ENCODE measurements at places on chromosomes 12 and 14.

DNA sequence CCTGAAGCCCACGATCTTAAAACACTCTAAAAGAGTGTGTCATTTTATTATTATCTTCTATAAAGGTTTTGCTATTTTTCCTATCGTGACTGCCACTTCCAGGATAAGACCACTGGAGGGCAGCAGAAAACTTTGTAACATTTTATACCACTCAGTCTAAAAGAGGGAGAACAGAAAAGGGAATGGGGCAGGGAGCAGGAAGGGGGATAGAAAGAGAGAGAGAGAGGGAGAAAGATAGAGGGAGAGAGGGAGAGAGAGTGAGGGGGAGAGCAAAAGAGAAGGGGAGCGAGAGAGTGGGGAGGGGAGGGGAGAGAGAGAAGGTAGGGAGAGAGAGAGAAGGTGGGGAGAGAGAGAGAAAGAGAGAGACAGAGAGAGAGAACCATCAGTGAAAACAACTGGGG, 2.0 kb upstream of the ART4 start:
- peak; percentile 8 for DNase-seq

DNA sequence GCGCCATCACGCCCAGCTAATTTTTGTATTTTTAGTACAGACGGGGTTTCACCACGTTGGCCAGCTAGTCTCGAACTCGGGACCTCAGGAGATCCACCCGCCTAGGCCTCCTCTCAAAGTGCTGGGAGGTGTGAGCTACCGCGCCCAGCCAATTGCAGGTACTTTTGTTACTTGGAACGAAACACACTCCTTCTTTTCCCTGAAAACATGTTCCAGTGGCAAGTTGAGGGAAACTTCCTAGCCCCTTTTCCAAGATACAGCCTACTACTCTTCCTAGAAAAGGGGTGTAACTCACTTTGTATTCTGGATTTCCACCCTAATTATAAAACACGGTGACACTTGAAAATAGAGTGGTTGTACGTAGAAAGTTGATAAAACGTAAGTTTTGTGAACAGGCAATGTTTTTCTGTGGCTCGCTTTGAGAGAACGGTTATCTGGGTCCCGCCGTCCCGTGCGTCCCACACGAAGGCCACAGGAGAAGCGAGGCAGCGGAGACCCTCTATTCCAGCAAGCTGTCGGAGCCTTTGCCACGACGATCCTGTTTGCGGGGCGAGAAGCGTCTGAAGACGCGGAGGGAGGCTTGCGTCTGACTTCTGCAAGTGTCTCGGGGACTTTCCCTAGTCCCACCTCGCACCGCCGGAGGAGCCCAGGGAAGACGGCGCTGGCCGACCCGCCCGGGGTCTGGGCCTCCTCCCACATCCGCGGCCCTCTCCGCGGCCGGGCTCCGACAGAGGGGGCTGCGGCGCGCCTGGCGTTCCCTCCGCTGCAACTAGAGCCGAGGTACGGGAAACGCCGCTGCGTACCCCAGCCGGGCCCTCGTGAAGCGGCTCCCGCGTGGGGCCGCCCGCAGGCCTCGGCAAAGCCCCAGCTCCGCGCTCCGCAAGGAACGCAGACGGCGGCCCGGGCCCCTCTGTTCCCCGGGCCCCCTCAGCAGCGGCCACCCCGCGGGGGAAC, 745 bp downstream of the CDCA4 start:
- DNase-seq: peak; percentile 60

- DNase-seq: no peak
Observed at GRCh38 chr14:103095210-103095778, 769 bp downstream of the EXOC3L4 start.

- no peak for DNase-seq
Observed at GRCh38 chr12:63037746-63038712, 103.1 kb upstream of the PPM1H start.

GRCh38 chr14:22579236-22579635, 9.8 kb downstream of the DAD1 start:
- DNase-seq: no peak

- DNase-seq: no peak
Observed at GRCh38 chr14:102927878-102928411, 5.5 kb downstream of the AMN start.

DNA sequence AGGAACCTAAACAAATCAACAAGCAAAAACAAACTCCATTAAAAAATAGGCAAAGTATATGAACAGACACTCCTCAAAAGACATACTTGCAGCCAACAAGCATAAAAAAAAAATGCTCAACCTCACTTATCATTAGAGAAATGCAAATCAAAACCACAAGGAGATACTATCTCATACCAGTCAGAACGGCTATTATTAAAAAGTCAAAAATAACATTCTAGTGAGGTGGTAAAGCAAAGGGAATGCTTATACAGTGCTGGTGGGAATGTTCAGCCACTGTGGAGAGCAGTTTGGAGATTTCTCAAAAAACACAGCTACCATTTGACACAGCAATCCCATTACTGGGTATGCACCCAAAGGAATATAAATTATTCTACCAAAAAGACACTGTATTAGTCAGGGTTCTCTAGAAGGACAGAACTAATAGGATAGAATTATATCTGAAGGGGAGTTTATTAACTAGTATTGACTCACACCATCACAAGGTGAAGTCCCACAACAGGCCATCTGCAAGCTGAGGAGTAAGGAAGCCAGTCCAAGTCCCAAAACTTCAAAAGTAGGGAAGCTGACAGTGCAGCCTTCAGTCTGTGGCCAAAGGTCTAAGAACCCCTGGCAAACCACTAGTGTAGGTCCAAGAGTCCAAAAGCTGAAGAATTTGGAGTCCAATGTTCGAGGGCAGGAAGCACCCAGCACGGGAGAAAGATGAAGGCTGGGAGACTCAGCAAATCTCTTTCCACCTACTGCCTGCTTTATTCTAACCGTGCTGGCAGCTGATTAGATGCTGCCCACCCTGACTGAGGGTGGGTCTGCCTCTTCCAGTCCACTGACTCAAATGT, 101.6 kb upstream of the KRAS start:
- no peak for DNase-seq

DNA sequence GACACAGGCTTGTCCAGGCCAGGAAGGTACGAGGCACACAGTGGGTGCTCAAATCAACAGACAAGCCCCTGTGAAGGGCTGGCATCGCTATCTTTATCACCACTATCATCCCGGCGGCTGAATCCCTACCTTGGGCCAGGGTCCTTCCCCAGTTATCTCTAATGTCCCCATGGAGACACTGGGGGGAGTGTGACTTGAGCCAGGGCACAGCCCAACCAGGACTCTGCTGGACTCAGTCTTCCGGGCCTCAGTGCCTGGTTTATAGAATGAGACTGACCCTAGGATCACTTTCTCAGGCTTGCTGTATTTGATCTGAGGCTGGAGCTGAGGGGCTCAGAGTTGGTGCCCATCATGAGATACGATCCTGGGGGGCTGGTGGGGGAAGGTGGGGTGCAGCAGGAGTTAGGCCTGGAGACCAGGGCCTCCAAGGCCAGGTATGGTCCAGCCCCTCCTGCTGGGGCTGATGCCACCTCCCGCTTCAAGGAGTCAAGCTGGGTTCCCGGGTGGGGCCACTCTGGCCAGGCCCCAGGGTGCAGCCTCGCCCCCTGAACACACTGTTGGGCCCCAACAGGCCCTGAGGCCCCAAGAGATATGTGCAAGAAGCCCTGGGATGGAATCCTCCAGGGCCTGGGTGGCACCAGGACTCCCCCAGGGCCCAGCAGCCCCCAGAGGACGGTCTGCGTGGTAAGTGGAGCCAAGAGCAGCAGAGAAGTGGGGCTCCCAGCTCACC, 11.8 kb downstream of the BEGAIN start:
- no peak for DNase-seq

DNA sequence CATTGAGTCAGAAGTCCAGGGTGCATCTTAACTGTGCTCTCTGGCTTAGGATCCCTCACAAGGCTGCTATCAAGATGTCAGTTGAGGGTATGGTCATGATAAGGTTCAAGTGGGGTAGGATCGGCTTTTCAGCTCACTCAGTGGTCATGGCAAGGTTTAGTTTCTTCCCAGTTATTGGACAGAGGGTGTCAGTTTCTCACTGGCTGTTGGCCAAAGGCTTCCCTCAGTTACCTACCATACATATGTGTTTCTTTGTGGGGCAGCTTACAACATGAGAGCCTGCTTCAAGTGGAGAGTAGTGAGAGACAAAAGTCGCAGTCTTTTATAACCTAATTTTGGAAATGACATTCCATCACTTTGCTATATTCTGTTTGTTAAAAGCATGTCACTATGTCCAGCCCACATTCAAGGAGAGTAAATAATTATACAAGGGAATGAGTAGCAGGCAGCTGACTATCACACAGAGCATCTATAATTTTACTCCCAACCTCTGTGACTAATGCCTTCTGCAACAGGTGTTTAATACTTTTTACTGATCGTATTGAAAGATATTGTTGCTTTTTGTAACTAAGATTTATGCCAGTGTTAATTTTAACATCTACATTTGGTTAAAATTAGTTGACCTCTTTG, 572.8 kb upstream of the FBXO33 start:
- DNase-seq: no peak

DNA sequence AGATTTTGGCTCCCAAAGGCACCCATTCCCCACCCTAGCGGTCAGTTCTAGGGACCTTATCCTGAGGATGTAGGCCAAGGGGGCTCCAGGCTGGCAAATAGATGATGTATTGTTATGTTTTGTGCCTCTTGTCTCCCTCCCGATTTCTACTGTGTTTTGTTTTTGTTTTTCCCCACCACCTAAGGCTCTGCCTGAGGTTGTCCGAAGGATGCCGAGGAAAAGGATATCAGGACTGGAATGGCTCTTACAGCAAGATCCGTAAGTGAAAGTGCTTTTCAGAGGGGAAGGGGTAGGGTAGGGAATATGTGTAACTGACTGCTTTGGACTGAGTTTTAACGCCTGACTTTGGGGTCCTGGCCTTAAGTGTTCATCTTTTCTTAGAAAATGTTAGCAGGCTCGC, 6.6 kb downstream of the FOXG1 start:
- no peak for DNase-seq

- no peak for DNase-seq
Observed at GRCh38 chr12:1692895-1693610, 2.2 kb downstream of the ADIPOR2 start.

DNA sequence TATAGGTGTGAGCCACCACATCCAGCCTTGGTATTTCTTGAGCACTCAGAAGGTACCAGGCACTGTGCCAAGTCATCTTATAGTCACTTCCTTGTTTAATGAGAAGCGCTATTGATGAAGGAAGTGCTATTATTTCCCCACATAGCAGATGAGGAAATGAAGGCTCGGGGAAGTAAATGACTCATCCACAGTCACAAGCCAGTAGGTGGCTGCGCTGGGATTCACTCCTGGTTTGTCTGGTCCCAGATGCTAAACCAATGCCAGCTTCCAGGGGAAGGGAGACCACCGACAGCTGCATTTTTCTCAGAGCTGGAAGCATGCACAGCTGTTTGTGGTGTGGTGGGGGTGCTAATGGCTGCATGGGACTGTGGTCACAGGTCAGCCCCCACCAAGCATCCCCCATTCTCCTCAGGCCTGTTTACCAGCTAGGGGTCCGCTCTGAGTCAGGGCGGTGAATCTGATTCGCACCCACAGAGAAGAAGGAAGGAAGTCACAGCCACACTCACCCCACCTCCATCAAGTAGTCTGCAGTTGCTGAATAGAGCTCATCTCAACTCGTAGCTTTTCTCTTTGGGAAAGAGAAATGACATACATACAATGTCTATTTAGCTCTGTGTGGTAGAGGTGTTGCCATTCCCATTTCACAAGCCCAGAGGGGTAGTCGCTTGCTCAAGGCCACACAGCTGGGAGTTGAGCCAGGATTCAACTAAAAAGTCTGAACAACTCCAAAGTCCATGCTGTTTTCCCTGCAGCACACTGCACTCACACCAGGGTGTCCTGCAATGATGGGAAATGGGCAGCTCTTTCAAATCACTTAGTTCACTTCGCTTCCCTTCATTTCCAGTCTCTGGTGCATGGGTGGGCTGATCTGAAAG, 6.3 kb upstream of the LTBP2 start:
- DNase-seq: peak; percentile 43

- no peak for DNase-seq
Observed at GRCh38 chr12:22275843-22276242, 58.7 kb downstream of the ST8SIA1 start.

DNA sequence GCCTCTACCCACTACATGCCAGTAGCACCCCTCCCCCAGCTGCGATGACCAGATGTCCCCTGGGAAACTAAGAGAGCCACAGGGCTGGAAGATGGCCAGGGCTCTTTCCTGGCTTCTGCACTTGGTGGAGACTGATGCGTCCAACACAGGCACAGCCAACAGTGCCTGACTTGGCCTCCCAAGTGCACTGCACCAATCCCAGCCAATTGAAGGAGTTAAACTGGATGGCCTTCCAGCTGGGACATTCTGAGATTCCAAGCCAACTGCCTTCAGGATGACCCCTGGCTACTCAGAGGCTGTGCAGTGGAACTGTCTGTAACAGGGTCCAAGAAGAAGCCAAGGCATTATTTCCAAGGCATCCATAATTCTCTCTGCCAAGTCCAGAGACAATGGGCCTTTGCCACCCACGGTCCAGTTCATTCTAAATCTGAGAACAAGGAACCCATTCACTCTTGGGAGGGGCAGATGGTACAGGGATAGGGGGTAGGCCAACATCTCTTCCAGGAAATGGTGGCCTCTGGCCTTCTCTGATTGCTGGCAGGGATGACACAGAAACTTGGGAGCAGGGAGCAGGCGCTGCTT, 35.2 kb downstream of the PRIMA1 start:
- no peak for DNase-seq
